Stimulated activated CD4-positive, alpha-beta T cell treated with anti-CD3 and anti-CD28 coated beads, Interleukin-15, amount 100 ng/mL, for 24 hours (primary cell): ENCODE measurements at places on chromosomes 4 and X.

GRCh38 chr4:187127456-187127855 is 403.8 kb upstream of the FAT1 start:
- no peak for DNase-seq

DNA sequence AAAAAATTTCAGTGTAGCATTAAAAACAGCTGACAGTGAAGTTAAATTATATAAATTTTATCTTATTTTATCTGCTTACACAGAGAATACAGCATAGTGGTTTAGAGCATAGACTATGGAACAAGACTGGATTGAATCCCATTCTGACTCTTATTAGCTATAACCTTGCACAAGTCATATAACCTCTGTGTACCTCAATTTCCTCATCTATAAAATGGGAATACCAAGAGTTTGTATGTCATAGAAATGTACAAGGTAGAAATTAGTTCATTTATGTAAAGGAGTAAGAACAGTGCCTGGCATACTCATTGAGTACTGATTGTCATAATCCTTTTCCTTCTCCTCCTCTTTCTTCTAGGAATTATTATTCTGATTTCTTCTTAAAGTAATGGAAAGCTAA is 25.7 kb downstream of the FAM13A start:
- no peak for DNase-seq

DNA sequence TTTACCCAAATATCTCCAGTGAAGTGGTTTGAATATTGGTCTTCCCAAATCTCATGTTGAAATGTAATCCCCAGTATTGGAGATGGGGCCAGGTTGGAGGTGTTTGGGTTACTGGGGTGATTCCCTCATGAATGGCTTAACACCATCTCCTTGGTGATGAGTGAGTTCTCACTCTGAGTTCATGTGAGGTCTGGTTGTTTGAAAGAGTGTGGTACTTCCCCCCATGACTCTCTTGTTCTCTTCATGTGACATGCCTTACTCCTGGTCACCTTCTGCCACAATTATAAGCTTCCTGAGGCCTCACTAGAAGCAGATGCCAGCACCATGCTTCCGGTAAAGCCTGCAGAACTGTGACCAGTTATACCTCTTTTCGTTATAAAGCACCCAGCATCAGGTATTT is 32.9 kb upstream of the OTUD4 start:
- no peak for DNase-seq

DNA sequence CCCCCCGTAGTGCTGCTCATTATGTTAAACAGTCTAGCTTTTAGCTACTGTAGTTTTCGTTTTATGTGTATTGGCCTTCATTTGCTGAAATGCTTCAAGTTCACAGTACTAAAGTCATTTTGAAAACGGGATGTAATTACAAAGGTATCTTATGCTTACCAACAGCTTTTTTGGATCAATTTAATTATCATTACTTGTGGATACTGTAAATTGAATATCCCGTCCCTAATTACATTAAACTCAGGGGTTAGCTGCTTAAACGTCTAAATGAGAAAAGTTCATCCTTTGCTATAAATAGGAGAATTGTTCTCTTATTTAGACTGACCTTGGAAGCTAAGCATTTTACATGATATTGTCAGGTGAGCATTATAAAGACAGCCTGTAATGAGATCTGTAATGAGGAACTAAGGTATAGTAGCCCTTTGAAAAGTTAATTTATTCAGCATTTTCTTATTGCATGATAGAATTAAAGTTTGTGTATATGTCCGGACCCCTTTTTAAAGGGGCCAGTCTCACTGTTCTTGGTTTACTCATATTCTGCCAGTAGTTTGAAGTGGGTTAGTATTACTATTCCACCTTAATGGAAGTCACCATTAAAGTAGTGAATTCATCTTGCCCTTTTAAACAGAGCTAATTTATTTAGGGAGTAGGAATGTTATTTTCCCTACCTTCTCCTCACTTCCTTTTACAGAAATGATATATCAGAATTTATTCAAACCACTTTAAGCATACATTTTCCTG is 252.6 kb downstream of the TENM3 start:
- no peak for DNase-seq

GRCh38 chrX:150308041-150308440 is 55.1 kb upstream of the MAMLD1 start:
- no peak for DNase-seq

DNA sequence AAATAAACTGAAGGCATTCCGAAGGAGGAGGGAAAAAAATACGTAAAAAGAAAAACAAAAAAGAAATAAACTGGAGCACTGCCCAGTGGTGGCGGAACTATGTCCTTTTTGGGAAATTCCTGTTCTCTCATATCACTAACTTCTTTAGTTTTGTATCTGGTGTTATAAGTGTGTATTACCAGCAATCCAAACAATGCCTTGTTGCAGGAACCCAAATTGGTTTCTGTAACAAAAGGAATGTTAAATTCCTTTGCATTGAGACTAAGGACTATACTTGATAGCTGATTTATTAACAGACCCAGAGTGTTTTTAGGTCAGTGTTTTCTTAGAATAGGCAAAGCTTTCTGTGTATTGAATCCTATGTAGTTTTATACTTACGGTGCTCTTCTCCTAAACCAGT is 6.6 kb downstream of the CCNG2 start:
- DNase-seq, result no peak

GRCh38 chr4:118740869-118741268 is 55.7 kb downstream of the METTL14 start:
- no peak for DNase-seq

DNA sequence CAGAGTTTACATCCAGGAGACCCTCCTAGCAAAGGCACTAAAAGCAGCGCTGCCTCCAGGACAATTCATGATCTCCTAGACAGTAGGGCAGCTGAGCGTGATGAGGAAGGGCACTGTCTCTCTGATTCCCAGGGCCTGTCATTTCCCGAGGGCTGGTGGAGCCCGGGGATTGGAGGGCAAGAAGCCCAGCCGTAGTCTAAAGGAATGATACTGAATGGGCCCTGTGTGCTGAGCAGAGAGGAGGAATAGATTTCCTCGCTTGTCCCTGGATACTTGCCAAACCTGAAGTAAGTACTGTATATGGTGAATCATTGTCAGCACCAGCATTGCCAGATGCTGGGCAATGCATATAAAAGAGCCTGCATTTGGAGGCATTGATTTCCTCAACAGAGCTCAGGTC is 88.0 kb upstream of the SLITRK2 start:
- DNase-seq, result no peak

DNA sequence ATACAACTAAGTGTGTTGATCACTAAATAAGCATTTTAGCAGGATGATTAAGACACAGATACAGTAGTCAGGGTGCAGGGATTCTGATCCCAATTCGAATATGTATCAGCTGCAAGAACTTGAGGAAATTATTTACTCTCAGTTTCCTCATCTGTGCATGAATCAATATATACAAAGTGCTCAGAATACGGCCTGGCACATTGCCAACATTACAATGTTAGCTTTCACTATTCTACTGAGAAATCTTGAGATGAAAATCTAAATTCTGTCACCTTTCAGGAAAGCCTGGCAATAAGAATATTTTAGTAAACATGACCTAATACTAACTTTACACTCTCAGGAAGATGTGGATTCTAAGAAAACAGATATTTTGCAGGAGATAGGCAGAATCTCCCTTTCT is 1001.6 kb upstream of the IGFBP7 start:
- DNase-seq, result no peak

DNA sequence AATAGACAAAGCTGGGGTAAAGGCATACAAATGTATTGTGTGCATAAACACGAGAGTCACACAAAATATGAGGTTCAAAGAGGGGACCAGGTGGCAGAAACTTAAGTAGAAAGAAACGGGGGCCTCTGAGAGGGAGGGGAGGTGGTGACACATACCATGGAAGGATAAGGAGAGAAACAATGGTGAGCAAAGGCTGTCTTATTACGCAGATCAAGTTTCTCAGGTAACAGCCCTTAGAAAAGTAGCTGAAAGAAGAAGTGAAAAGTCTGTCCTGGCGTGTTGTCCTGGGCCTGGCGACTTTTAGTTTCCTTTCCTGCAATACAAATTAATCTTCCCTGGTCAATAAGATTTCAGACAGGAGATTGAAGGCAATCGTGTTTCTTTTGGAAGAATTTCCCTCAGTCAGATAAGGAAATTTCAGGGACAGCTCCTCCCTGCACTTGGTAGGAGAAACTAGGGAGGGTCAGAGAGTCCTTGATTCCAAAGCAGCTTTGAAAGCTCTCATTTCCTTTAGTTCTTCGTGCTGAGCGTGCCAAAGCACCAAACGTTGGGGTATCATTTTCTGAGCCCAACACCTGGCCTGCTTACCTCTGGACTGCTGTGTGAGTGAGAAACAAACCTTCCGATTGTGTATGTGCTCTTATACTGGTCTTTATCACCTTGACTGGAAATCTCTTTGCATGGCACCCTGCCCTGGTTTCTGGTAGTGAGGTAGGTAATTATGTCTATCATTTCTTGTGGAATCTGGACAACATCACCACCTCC is 676.7 kb upstream of the LCORL start:
- no peak for DNase-seq

DNA sequence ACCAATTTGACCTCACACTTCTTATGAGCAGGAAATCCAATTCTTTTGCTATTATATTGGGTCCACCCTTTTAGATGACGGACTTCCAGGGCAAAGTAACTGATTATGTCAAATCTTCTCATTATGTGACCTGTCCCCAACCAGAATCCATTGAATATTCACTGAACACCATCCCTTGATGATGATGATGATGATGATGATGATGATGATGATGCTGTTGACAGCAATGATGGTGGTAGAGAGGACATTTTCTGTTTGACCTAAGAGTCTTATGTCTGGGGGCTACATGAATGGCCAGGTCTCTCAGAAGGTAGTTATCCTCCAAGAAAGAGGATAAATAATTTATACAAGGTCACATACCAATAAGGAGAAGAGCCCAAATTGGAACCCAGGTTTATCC is 5.2 kb downstream of the TCEAL8 start:
- no peak for DNase-seq

DNA sequence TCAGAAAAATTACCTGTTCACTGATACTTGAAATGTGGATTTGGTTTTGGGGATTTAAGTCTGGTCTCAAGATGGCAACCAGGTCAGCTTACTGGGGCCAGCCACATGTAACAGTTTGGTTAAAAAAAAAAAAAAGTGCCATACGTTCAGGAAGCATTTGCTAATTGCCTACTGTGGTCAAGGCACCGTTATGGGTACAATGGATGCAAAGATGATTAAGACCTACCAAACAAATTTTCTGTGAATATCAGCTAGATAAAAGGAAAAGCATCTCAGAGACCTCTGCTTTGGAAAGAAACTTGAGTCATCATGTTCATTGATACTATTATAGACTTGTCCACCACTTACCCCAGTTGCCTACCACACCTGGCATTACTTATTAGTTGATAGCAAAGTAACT is 80.9 kb downstream of the FNIP2 start:
- no peak for DNase-seq

GRCh38 chr4:6179362-6179761 is 21.0 kb downstream of the JAKMIP1 start:
- DNase-seq, result no peak

DNA sequence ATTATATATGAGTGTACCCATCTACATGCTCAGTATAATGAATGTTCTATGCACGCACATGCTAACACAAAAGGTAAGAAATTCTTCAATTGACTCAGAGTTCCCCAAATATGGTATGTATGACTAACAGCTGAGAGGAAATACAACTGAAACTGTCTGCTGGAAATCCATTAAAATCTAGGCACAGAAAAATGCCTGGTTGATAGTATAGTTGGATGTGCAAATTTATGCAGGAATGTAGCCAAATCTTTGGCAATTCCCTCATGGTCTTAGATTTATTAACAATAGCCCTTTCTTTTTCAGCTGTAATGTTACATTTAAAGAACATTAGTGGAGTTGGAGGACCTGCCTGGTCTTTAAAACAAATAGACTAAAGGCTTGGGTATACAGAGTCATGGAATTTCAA is 5.5 kb downstream of the CAMK2D start:
- no peak for DNase-seq

- DNase-seq, result no peak
Measured at GRCh38 chrX:153102418-153102817, 30.2 kb downstream of the PNMA6A start.

- no peak for DNase-seq
Measured at GRCh38 chr4:55405073-55405472, 9.3 kb downstream of the TMEM165 start.

GRCh38 chr4:16685536-16685935 is 212.9 kb downstream of the LDB2 start:
- no peak for DNase-seq

- DNase-seq, result no peak
Measured at GRCh38 chr4:7423801-7424552, 10.8 kb downstream of the PSAPL1 start.

- DNase-seq, result no peak
Measured at GRCh38 chrX:95760356-95760755, 924.3 kb upstream of the DIAPH2 start.

- no peak for DNase-seq
Measured at GRCh38 chrX:53227224-53227765, 2.3 kb upstream of the KDM5C start.

- DNase-seq, result no peak
Measured at GRCh38 chrX:133246921-133247320, 28.8 kb upstream of the TFDP3 start.

- DNase-seq, result no peak
Measured at GRCh38 chrX:41688156-41688555, 617 bp upstream of the GPR34 start.

DNA sequence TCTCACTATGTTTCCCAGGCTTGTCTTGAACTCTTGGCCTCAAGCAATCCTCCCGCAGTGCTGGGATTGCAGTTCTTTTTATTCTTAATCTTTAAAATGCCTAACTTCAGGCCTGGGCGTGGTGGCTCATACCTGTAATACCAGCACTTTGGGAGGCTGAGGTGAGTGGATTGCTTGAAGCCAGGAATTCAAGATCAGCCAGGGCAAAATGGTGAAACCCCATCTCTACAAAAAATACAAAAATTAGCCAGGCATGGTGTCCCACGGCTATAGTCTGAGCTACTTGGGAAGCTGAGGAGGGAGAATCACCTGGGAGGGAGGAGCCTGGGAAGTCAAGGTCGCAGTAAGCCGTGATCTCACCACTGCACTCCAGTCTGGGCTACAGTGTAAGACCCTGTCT is 45.9 kb downstream of the PLS3 start:
- no peak for DNase-seq

- DNase-seq, result no peak
Measured at GRCh38 chr4:26317766-26318165, 3.0 kb upstream of the RBPJ start.

GRCh38 chrX:49915361-49916222 is 6.8 kb upstream of the CLCN5 start:
- DNase-seq, result peak; percentile 37

DNA sequence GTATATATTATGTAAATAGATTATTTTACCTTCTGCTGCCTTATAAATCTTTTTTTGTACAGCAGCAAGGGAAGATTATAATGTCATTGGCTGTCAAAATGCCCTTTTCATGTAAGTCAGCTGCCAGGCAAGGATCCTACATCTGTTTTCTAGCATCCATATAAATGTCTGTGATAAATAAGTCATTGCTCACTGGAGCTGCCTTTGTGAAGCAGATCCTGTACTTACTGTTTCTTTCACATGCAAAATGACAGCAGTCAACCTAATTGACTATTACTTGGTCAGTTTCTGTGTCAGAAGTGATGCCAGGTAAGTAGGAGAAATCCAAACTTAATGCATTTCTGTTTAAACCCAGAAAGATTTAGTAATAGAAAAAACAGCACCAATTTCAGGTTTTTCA is 620.7 kb downstream of the RPA4 start:
- DNase-seq, result no peak

GRCh38 chrX:109345856-109346255 is 136.0 kb downstream of the GUCY2F start:
- DNase-seq, result no peak
